ENCODE measurements at places on chromosomes 13 and 19. TPM values are rescaled to one million over a fixed set of nuclear protein-coding genes. Genes with fewer than 3 reads are reported as not detected.
A peak's percentile ranks its signal among the peaks of the same experiment; 100 is the strongest.

DNA sequence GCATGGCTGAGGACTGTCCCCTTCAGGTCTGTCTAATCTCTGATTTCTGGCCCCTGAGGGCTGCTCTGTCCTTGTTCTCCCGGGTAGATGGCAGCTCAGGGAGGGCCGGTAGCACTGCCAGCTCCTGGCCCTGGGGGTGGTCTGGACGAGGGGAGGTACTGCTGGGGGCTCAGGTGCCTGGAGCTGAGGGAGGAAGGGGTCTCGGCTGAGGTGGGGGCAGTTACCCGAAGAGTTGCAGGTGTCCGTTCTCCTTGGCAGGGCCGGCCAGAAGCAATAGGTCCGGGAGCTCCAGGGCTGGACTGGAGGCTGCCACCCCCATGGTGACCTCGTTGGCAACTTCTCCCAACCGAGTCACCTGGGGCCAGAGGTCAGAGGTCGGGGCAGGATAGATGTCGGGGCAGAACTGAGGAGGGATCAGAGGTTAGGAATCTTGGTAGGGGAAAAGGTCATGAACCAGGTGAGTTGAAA is 1.2 kb upstream of the EMC10 start:
- H3K36me3 ChIP-seq, result peaks cover 12% of the 10 kb centered on the region
- no peaks in the 10 kb centered on the region for H3K27me3 ChIP-seq
- H3K4me3 ChIP-seq, result no peak overlapping the region

DNA sequence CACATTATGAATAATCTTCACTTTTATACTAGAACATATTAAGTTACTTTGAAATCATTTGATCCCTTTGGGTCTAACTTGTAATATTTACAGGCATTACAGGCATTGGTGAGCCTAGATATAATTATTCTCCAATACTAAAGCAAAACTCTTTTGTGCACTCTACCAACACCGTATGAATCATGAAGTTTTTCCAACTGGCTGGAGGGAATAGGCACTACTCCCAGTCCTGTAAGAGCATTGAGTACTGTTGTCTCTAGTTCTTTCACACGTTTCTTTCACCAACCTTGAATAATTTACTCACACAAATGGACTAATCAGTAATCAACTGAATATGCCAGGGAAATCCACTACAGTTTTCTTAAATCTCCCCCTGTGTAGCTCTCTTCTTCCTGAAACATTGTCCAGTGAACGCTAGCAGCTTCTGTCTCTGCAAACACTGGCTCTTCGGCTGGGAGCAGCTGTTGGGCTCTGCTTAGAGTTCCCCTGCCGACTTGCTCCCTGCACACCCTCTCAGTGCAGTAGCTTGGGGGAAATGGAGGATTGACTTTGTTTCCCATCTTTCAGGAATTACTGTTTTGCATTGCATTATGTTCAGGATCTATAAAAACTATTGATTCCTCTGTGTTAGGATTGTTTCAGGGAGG is 476.7 kb downstream of the RFC3 start:
- H3K4me1 ChIP-seq, result no peaks in the 10 kb centered on the region
- H3K27ac ChIP-seq, result no peak overlapping the region
- no peak for DNase-seq

GRCh38 chr19:45474606-45475521 is 7.1 kb downstream of the FOSB start:
- peak; percentile 29 for DNase-seq
- H3K27ac ChIP-seq, result no peak overlapping the region
- H3K27me3 ChIP-seq, result no peaks in the 10 kb centered on the region
- H3K4me3 ChIP-seq, result no peak overlapping the region
- H3K4me1 ChIP-seq, result peaks cover 14% of the 10 kb centered on the region

LHB gene
- total RNA-seq, result not detected

DNA sequence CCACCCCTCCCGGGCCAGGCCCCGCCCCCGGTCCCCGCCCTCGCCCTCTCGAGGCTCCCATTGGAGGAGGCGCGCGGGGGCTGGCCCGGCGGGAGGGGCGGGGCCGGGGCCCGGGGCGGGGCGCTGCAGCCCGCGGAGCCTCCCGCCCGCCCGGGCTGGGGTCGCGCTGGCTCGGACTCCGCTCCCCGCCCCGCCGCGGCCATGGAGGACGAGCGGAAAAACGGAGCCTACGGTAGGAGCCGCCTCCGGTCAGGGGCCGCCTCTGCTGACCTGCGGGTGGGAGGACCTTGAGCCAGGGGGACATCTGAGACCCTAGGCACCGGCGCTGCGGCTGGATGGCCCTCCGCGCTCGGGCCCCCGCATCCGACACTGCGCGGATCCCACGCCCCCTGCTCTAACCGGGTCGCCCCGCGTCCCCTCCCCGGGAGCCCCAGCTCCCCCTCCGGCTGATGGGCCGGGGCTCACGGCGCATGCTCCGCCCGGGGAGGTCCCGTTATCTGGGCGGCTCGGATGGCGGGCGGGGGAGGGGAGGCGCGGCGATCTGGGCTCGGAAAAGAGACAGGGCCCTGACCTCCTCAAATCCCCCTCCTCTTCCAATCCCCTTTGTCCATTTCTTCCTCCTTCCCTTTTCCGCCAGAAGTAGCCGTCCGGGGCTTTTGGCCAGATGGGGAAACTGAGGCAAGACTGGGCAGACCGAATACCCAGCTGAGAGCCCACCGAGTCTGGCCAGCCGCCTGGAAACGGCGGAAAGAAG is 15.4 kb upstream of the AP1M2 start:
- peak; percentile 48 for DNase-seq
- peaks cover 1% of the 10 kb centered on the region for H3K36me3 ChIP-seq
- H3K4me1 ChIP-seq, result peaks cover 10% of the 10 kb centered on the region
- peaks cover 6% of the 10 kb centered on the region for H3K27me3 ChIP-seq
- peak overlapping the region; percentile 82 for H3K27ac ChIP-seq

GRCh38 chr19:33437393-33437820 is 63.9 kb downstream of the CEBPG start:
- H3K27me3 ChIP-seq, result no peaks in the 10 kb centered on the region
- H3K27ac ChIP-seq, result no peak overlapping the region
- H3K4me1 ChIP-seq, result peaks cover 6% of the 10 kb centered on the region
- no peak for DNase-seq
- no peaks in the 10 kb centered on the region for H3K36me3 ChIP-seq
- no peak overlapping the region for H3K4me3 ChIP-seq

CYP2A6 gene
- total RNA-seq, result not detected

SLC8A2 gene
- not detected for total RNA-seq

DNA sequence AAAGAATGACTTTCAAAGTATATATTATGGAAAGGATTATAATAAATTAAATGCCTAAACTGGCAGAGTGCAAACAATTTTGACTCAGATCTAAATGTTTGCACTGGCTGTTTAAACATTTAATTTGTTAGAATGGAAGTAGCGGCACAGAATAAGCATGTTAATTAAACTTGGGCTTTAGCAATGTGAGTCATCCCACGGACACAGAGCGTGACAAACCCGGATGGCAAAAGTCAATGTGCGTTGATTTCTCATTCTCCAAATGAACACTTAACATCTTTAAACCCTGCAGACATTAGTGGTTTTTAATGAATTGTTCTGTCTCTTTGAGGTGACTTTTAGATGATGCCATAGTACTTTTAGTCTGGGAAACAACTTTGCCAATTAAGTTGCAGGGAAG is 38.4 kb downstream of the PCDH8 start:
- H3K36me3 ChIP-seq, result no peaks in the 10 kb centered on the region
- no peak overlapping the region for H3K4me3 ChIP-seq
- DNase-seq, result no peak
- H3K4me1 ChIP-seq, result no peaks in the 10 kb centered on the region
- H3K27me3 ChIP-seq, result no peaks in the 10 kb centered on the region

ANKRD27 gene
- total RNA-seq, result 35.0 TPM

DNA sequence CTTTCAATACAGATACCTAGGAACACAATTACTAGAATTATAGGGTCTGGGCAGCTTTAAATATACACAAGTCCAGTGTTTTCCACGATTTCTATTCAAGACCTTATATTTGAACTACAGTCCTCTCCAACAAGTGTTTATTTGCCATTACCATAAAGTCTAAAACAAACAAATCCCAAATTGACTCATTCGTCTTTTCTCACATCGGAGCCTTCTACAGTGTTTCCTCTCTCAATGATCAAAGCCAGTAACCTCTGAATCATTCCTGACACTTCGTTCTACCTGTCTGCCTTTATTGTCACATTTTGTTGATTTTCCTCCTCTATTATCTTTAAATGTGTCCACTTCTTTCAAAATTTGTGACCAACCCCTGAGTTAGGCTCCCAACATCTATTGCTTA is 1356.5 kb upstream of the SLC10A2 start:
- no peak for DNase-seq
- H3K4me3 ChIP-seq, result no peak overlapping the region
- H3K4me1 ChIP-seq, result no peaks in the 10 kb centered on the region
- H3K27me3 ChIP-seq, result no peaks in the 10 kb centered on the region

- no peaks in the 10 kb centered on the region for H3K36me3 ChIP-seq
Measured at GRCh38 chr19:1046836-1047695, 7.2 kb downstream of the ABCA7 start.

ANGPTL8 gene
- total RNA-seq, result not detected

- no peaks in the 10 kb centered on the region for H3K27me3 ChIP-seq
- peaks cover 11% of the 10 kb centered on the region for H3K36me3 ChIP-seq
- no peak overlapping the region for H3K4me3 ChIP-seq
Measured at GRCh38 chr19:51572908-51573307, 1.8 kb downstream of the ZNF175 start.

GRCh38 chr19:36685835-36686234 is 1.6 kb upstream of the ZNF567 start:
- no peaks in the 10 kb centered on the region for H3K4me1 ChIP-seq
- H3K36me3 ChIP-seq, result peaks cover 12% of the 10 kb centered on the region
- no peaks in the 10 kb centered on the region for H3K27me3 ChIP-seq
- no peak overlapping the region for H3K4me3 ChIP-seq
- no peak for DNase-seq

ADPRHL1 gene
- 0.28 TPM for total RNA-seq

EHD2 gene
- 31.9 TPM for total RNA-seq

SPINT2 gene
- total RNA-seq, result 0.28 TPM

DNA sequence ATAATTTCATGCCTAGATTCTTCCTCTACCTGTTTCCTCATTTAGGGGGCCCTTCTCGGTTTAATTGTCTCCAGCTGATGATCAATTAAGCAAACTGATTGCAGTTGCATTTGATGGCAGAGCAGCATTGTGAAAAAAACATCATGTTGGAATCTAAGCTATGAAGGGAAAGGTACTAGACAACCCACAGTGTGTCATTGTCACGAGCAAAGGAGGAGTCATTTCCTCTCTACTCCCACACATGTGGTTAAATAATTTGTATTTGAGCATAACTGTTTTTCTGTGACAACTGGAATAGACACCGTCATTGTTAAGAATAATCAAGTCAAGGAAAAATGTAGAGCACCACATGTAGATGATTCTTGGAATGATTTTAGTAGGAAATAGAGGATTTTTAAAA is 240.3 kb downstream of the DCT start:
- no peaks in the 10 kb centered on the region for H3K36me3 ChIP-seq
- H3K4me1 ChIP-seq, result peaks cover 2% of the 10 kb centered on the region
- H3K27me3 ChIP-seq, result no peaks in the 10 kb centered on the region
- DNase-seq, result peak; percentile 87
- no peak overlapping the region for H3K27ac ChIP-seq

- H3K27me3 ChIP-seq, result no peaks in the 10 kb centered on the region
- no peak for DNase-seq
- H3K4me3 ChIP-seq, result no peak overlapping the region
- H3K27ac ChIP-seq, result no peak overlapping the region
- peaks cover 3% of the 10 kb centered on the region for H3K4me1 ChIP-seq
Measured at GRCh38 chr19:3617463-3617862, 9.1 kb downstream of the CACTIN start.

SIGLEC5 gene
- total RNA-seq, result not detected

DNA sequence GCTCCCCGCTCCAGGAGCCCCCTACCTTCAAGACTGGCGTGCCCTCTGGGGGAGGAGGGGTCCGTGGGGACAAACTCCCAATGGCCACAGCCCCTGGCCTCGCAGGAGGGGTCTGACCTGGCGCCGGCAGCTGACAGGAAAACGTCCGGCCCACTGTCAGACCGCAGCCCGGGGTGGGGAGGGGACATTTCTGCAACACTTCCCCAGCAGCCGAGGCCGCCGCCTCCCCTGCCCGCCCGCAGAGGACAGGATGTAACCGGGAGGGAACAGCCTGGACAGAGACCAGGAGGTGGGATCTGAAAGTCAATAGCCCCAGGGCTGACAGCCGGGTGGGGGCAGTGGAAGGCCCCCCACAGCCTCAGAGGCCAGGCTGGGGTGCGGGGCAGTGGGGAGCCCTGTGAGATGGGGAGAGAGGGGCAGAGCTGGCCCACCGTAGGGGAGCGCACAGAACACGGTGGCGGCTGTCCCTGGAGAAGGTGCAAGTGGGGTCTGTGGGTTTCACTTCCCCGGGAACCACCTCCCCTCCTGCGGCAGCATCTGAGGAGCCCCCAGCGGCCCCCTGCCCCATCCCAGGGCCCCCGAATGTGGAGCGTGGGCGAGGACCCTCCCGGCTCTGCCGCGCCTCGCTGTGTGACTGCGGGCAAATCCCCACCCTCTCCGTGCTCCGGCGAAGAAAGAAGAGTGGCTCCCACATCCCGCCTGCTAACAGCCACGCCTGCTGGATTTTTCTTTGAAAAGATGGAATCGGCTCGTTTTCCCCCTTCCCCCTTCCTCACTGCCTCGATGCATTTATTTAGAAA is at the start of gene PEAK3:
TSS of gene PEAK3 (minus strand) at position 114 of the 800 bp plus-strand sequence. CDS start 1,244 bp downstream, outside the sequence.
- H3K36me3 ChIP-seq, result no peaks in the 10 kb centered on the region
- peaks cover 11% of the 10 kb centered on the region for H3K27me3 ChIP-seq
- peak; percentile 24 for DNase-seq
- H3K4me3 ChIP-seq, result no peak within 1 kb of the TSS
- peak within 1 kb of the TSS; percentile 52 for H3K27ac ChIP-seq
- H3K4me1 ChIP-seq, result peaks cover 7% of the 10 kb centered on the region

- H3K4me1 ChIP-seq, result no peaks in the 10 kb centered on the region
- H3K4me3 ChIP-seq, result no peak overlapping the region
- no peak overlapping the region for H3K27ac ChIP-seq
- no peak for DNase-seq
- H3K36me3 ChIP-seq, result no peaks in the 10 kb centered on the region
- H3K27me3 ChIP-seq, result no peaks in the 10 kb centered on the region
Measured at GRCh38 chr19:28465371-28466086, 747.4 kb downstream of the UQCRFS1 start.

GRCh38 chr13:32609428-32609827 is 23.2 kb downstream of the PDS5B start:
- no peak overlapping the region for H3K27ac ChIP-seq
- DNase-seq, result no peak
- H3K4me3 ChIP-seq, result no peak overlapping the region
- H3K27me3 ChIP-seq, result no peaks in the 10 kb centered on the region

DNA sequence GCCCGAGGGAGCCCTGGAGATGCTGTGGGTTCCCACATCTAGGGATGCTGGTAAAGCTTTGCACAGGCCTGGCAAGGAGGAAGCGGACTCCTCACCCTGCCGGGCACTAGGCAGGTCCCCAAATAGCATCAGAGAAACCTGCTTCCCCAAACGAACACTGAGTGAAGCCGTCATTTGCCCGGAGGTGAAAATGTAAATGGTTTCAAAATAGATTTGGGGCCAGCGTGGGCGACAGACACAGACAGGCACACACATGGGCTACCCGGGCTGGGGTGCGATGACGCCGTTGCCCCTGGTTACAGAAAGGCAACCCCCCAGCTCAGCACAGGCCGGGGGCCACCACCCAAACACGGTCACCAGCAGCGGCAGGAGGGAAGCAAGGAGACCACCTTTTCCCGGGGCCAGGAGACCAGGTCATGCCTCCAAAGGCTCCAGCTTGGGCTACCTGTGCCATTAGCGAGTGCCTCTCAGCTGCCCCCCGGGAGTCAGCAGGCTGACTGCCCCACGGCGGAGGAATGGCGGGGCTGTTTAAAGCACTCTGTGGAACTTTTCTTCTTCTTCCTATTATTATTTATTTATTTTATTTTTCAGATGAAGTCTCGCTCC is 47.5 kb upstream of the NDUFS7 start:
- DNase-seq, result no peak
- no peak overlapping the region for H3K27ac ChIP-seq
- H3K4me3 ChIP-seq, result no peak overlapping the region
- no peaks in the 10 kb centered on the region for H3K4me1 ChIP-seq
